GM23248 (cell line): ENCODE measurements at places on chromosomes 7 and 10. TPM values are rescaled to one million over a fixed set of nuclear protein-coding genes. Genes with fewer than 3 reads are reported as not detected.

- DNase-seq: no peak
- H3K27ac ChIP-seq: no peak overlapping the region
- no peak overlapping the region for H3K4me3 ChIP-seq
- peaks cover 73% of the 10 kb centered on the region for H3K27me3 ChIP-seq
- no peaks in the 10 kb centered on the region for H3K4me1 ChIP-seq
- no peaks in the 10 kb centered on the region for H3K36me3 ChIP-seq
Observed at GRCh38 chr10:71390921-71391690, 5.6 kb upstream of the CDH23 start.

The DRGX gene
- not detected in 2 replicates for total RNA-seq

DNA sequence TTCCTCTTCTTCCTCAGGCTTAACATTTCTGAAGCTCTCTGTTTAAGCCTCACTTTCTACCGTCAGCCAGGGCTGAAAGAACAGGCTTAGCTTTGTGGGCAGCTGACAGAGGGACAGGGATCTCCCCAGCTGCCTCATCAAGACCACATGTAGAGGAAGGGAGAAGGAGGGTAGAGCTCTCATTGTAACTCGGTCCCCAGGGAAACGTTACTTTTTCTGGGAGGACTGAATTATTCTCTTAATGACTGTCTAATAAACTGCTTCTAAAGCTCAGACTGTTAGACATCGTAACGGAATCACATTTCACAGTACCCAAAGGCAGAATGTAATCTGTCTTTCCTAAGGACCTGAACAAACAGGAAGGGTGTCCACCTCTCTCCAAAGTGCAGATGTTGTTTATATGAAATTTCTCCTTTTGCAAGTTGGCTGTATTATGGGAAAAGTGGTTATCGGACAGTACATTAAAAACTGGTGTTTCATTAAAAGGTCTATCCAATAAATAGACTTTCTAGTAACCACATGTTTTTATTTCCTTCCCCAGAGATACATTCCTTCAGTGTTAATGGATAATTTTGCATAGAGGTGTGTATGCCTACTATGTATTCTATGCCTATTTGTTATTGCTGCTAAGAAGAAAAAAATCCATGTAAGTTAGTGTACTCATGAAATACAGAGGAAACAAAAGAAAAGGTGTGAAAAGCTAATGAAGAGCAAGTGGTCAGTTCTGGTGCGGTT lies 144.2 kb downstream of the CTTNBP2 start:
- H3K4me3 ChIP-seq: no peak overlapping the region
- no peak for DNase-seq
- H3K36me3 ChIP-seq: no peaks in the 10 kb centered on the region
- H3K27me3 ChIP-seq: peaks cover 24% of the 10 kb centered on the region

The HTRA1 gene
- total RNA-seq: 395 and 405 TPM in 2 replicates

The MLXIPL gene
- total RNA-seq: not detected in 2 replicates

GRCh38 chr7:146449625-146450024 lies 333.0 kb downstream of the CNTNAP2 start:
- H3K27me3 ChIP-seq: no peaks in the 10 kb centered on the region
- DNase-seq: no peak
- no peak overlapping the region for H3K27ac ChIP-seq

- peak overlapping the region; percentile 76 for H3K4me3 ChIP-seq
- peak overlapping the region; percentile 91 for H3K27ac ChIP-seq
- peak; percentile 93 for DNase-seq
- H3K27me3 ChIP-seq: no peaks in the 10 kb centered on the region
- no peaks in the 10 kb centered on the region for H3K36me3 ChIP-seq
Observed at GRCh38 chr10:101066146-101066895, 4.5 kb downstream of the KAZALD1 start.

GRCh38 chr7:143905509-143905908 lies 3.5 kb upstream of the TCAF1 start:
- H3K27ac ChIP-seq: no peak overlapping the region
- DNase-seq: no peak
- H3K4me1 ChIP-seq: peaks cover 20% of the 10 kb centered on the region
- H3K36me3 ChIP-seq: no peaks in the 10 kb centered on the region
- H3K27me3 ChIP-seq: no peaks in the 10 kb centered on the region

The ADRA2A gene
- 74.8 and 77.1 TPM in 2 replicates for total RNA-seq

GRCh38 chr7:88789480-88790064 lies 6.0 kb downstream of the TEX47 start:
- peak; percentile 42 for DNase-seq
- H3K27me3 ChIP-seq: no peaks in the 10 kb centered on the region
- no peak overlapping the region for H3K4me3 ChIP-seq
- no peaks in the 10 kb centered on the region for H3K36me3 ChIP-seq
- H3K4me1 ChIP-seq: no peaks in the 10 kb centered on the region

DNA sequence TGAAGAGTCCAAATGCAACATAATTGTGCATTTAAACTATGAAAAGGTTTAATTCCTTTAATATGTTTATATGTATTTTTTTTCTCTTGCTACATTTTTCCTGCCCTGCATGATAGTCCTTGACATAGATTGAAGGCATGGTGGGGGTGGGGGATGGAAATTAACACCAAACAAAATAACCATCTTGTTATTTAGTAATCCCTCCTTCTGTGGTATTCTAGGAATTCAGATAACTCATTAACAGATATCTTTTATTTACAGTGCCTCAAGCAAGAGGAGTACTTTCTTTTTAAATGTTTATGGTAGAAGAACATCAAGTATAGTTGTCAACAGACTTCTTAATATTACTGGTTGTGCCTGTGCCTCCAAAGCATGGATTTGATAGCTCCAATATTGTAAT lies 337.6 kb upstream of the SEMA3A start:
- peaks cover 13% of the 10 kb centered on the region for H3K4me1 ChIP-seq
- no peak overlapping the region for H3K27ac ChIP-seq
- no peaks in the 10 kb centered on the region for H3K36me3 ChIP-seq
- H3K4me3 ChIP-seq: no peak overlapping the region
- no peaks in the 10 kb centered on the region for H3K27me3 ChIP-seq

The ADAM12 gene
- 127 and 141 TPM in 2 replicates for total RNA-seq
